AML-193 (cell line): ENCODE measurements at places on chromosomes 5 and 9.

- no peak for DNase-seq
Observed at GRCh38 chr5:154359221-154359573, 86.6 kb upstream of the SAP30L start.

DNA sequence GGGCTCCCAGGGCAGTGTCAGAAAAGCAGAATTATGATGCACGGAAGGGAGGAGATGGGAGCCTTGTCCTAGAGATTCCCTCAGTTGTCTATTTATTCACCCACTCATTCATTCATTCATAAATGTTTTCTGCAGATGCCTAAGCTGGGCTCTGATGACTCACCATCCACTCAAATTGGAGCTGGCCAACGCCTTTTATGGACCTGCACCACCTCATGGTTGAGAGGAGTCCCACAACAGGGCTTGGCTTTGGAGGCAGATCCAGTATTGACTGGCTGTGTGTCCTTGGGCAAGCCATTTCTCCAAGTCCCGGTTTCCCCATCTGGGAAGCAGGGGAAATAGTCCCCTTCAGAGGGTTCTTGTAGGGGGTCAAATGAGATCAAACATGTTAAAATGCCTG lies 227.8 kb downstream of the MELK start:
- no peak for DNase-seq

- no peak for DNase-seq
Observed at GRCh38 chr9:127712867-127713266, 2.6 kb downstream of the PTRH1 start.

GRCh38 chr5:40441733-40442132 lies 238.0 kb upstream of the PTGER4 start:
- no peak for DNase-seq
